Osteocyte (in vitro differentiated cells): ENCODE measurements at places on chromosomes 4 and X. TPM values are rescaled to one million over a fixed set of nuclear protein-coding genes. Genes with fewer than 3 reads are reported as not detected.

Gene ATP6AP2
- total RNA-seq, result 154 and 162 TPM in 2 replicates

Gene MAGEA10
- total RNA-seq, result not detected in 2 replicates

Gene RPS6KA3
- total RNA-seq, result 21.8 TPM in 2 replicates

DNA sequence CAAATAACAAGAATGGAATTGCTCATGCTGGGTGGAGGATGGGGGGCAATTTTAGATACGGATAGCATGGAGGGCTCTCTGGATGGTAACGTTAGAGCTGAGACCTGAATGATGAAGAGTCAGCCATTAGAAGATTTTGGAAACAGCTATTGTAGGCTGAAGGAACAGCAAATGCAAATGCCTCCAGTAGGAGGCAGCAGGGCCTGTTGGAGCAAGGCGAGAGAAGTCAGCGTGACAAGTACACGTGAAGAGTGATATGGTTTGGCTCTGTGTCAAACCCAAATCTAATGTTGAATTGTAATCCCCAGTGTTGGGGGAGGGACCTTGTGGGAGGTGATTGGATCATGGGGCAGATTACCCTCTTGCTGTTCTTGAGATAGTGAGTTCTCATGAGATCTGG is 59.3 kb upstream of the SOD3 start:
- H3K4me3 ChIP-seq, result no peak overlapping the region
- no peaks in the 10 kb centered on the region for H3K36me3 ChIP-seq
- no peaks in the 10 kb centered on the region for H3K27me3 ChIP-seq
- no peaks in the 10 kb centered on the region for H3K4me1 ChIP-seq

GRCh38 chr4:163071308-163071707 is 95.4 kb downstream of the NAF1 start:
- H3K27me3 ChIP-seq, result no peaks in the 10 kb centered on the region
- no peaks in the 10 kb centered on the region for H3K36me3 ChIP-seq
- H3K4me1 ChIP-seq, result peaks cover 10% of the 10 kb centered on the region

DNA sequence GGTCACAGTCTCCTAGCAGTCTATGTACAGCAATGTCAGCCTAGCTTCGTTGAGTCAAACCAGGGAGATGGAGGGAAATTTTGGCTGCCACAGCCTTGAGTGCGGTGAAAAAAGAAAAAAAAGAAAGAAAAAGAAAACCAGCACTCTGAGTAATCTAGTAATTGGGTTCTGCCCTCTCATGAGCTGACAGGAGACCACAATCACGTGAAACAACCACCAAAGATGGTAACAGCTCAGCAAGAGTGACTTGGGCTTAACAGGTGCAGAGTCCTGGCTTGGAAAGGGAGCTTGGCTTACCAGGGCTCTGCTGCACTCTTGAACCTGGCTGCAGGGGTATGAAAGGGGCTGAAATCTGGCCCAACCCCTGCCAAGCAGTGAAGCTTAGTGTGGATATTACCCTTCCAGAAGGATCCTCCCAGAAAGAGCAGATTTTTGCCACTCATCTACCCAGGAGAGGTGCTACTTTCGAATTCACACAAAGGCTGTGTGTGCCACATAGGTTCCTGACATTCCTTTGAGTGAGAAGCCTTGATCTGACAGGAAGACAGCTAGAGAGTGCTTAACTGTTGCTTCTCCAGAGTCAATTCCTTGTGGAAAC is 350.3 kb downstream of the PTTG2 start:
- no peaks in the 10 kb centered on the region for H3K36me3 ChIP-seq
- no peaks in the 10 kb centered on the region for H3K27me3 ChIP-seq
- no peak overlapping the region for H3K27ac ChIP-seq
- H3K4me1 ChIP-seq, result peaks cover 26% of the 10 kb centered on the region

DNA sequence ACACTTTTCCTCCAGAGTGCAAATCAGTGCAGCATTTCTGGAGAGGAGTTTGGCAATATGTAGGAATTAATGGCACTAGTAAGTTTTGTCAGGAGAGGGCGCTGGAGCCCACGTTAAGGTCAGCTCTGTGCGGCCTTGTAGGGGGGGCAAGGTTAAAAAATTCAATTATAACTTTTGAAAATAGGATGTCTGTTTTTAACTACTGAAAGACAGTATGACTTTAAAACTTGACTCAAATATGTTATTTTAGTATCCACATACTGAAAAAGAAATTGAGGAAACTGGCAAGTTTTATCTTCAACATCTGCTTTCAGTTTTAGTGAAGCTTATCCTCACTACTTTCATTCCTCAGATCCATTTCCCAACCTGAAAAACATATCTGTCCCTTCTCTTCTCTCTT is 30.9 kb upstream of the HSD17B13 start:
- no peaks in the 10 kb centered on the region for H3K27me3 ChIP-seq
- H3K27ac ChIP-seq, result peak overlapping the region; percentile 80
- peaks cover 4% of the 10 kb centered on the region for H3K36me3 ChIP-seq
- peaks cover 13% of the 10 kb centered on the region for H3K4me1 ChIP-seq
- no peak for DNase-seq
- H3K4me3 ChIP-seq, result no peak overlapping the region

- no peaks in the 10 kb centered on the region for H3K27me3 ChIP-seq
- H3K4me1 ChIP-seq, result peaks cover 6% of the 10 kb centered on the region
- no peak for DNase-seq
- H3K36me3 ChIP-seq, result no peaks in the 10 kb centered on the region
- H3K4me3 ChIP-seq, result no peak overlapping the region
- no peak overlapping the region for H3K27ac ChIP-seq
These were observed 9.3 kb downstream of the ZNF185 start for GRCh38 chrX:152907084-152907651.
